ENCODE measurements at places on chromosomes 1 and 21.
A peak's percentile ranks its signal among the peaks of the same experiment; 100 is the strongest.

DNA sequence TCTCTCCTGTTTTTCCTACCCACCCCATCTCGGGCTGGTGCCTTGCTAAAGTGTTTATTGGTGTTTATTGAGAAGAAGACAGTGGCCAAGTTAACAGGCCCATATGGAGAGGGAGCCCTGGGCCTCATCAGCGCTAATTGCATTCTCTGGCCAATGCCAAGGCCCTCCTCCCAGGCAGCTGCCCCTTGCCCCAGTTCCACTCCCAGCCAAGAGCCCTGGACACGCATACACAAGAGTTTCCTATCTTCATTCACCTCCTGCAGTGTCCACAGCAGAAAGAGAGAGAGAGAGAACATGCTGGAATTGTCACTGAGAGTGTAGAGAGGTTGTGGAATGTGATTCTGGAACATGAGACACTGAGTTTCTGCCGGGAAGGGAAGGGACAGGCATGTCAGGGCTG is 25.4 kb upstream of the VWA5B1 start:
- DNase-seq, result no peak

DNA sequence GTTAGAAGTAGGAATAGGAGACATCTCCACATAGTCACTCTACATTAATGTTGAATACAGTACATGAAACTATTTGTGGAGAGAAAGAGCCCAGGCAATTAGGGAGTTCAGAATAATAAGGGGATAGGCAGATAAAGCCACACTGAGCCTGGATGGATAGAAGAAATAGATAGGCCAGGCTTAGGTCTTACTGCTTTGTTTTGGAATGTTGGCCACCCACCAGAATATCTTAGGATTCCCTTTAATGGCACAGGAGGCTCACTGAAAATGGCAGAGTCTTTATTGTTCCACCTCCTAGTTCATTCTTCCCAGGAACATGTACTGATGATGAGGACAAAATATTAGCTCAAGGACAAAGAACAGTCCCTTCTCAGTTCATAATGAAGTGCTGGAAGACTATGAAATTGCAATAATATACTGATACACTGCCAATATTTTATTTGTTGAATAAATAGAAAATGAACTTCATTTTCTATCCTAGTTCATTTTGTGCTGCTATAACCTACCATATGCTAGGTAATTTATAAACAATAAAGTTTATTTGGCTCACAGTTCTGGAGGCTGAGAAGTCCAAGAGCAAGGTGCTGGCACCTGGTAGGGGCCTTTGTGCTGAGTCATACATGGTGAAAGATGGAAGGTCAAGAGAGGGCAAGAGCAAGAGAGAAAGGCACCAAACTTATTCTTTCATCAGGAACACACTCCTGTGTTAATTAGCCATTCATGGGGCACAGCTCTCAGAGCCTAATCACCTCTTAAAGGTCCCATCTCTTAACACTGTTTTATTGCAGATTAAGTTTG is 87.3 kb downstream of the TBX15 start:
- no peak for DNase-seq

DNA sequence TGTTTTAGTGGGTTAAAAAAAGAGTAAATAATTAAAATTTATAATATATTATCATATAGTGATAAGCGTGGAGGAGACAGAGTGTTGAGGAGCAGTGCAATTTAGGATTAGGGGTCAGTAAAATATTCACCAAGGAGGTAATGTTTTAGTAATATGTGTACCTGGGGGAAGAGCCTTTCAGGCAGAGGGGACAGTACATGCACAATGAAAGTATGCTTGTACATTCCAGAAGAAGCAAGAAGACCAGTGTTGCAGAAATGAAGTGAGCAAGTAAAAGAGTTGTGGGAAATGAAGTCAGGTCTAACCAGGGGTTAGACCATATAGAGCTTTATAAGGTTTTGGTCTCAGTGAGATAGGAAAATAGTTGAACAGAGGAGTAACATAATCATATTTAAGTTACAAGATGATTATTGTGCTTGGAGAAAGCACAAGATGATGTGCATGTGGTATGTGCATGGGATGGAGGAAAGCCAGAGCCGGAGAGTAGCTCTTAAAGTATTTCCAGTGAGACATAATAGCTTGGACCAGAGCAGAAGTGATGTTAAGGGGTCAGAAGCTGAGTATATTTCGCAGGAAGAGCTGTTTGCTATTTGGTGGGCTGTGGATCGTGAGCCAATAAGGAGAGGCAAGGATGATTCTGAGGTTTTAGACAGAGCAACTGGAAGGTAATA is 44.8 kb downstream of the SNX7 start:
- no peak for DNase-seq

GRCh38 chr1:69991644-69992043 is 213.7 kb downstream of the LRRC40 start:
- DNase-seq, result no peak

GRCh38 chr1:81428998-81429397 is 371.7 kb upstream of the ADGRL2 start:
- DNase-seq, result no peak

GRCh38 chr1:41486371-41487125 is 2.1 kb upstream of the EDN2 start:
- DNase-seq, result no peak

- DNase-seq, result no peak
Measured at GRCh38 chr1:156660752-156661112, 16.5 kb downstream of the NES start.

DNA sequence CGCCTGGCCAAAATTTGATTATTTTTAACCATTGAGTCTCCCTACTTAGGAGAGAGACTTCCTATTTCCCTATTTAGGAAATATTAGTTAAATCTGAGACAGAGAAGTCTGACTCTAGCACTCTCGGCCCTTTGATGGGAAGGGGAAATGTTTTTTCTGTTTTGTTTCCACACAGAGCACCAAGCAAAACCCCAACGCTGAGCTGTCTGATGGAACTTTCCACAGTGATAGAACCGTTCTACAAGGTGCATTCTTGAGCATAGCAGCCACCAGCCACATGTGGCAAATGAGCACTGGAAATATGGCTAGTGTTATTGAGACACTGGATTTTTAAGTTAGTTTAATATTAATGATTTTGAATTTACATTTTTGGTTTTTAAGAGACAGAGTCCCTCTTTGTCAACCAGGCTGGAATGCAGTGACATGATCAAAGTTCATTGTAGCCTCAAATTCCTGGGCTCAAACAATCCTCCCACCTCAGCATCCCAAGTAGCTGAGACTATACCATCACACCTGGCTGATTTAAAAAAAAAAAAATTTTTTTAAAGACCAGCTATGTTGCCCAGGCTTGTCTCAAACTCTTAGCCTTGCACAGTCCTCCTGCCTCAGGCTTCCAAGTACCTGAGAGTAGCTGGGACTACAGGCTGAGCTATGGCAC is 77.3 kb upstream of the GALNT2 start:
- DNase-seq, result no peak

GRCh38 chr1:3736131-3736561 is 16.1 kb upstream of the CCDC27 start:
- no peak for DNase-seq

DNA sequence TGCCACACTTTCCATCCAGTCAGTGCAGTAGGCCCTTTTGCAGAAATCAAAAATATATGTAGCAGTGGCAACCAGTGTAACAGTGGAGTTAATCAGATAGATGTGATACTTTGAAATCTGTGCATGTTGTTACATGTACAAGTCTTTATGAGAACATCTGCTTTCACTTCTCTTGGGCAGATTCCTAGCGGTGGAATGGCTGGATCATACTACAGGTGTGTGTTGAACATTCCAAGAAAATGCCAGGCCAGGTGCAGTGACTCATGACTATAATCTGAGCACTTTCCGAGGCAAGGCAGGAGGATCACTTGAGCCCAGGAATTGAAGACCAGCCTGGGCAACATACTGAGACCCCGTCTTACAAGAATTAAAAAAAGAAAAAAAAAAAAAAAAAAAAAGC is 55.3 kb downstream of the GNB1 start:
- no peak for DNase-seq

GRCh38 chr1:245232931-245233330 is 78.1 kb downstream of the KIF26B start:
- no peak for DNase-seq

- DNase-seq, result no peak
Measured at GRCh38 chr21:28537371-28538079, 455.2 kb downstream of the LTN1 start.

GRCh38 chr1:33111965-33112364 is 31.0 kb downstream of the AZIN2 start:
- no peak for DNase-seq

DNA sequence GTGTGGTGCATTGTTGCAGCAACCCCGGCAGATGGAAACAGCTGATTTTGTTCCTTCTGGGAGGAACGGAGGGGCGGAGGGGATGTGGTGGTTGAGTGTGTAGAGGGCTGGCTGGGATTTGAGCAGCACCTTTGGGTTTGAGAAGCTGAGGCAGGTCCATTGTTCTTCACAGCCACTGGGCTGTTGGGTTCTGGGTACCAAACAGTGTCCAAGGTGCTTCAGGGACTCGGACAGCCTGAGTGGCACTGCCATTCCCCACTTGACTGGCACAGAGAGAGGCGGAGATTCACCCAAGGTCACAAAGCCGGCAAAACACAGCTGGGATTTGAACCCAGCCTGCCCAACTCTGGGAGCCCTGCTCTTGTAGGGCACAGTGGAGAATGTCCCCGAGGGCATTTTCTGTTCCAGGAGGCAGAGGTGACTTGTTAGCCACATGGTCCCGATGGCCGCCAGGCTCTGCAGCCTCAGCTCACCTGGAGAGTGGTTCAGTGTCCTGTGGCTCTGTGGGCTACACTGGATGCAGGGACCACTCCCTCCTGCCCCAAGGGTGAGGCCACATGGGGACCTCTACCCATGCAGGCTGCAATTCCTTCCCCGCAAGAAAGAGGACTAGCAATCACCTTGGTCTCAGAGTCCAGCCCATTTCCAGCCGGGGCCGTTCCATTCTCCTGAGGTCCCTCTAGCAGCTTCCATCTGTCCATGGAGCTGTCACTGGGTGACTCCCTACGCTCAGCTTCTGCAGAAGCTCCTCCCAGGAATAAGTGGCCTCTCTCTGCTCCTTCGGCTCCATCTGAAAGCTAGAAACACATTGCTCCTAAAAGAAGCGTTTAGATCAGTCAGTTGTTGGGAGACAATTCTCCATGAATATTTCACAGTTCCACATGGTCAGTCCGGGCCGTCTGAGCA is 31.2 kb upstream of the C1orf174 start:
- DNase-seq, result no peak

- no peak for DNase-seq
Measured at GRCh38 chr1:14625572-14625971, 27.1 kb downstream of the KAZN start.

GRCh38 chr1:18486195-18486594 is 5.5 kb downstream of the KLHDC7A start:
- no peak for DNase-seq

- DNase-seq, result no peak
Measured at GRCh38 chr1:32859915-32860314, 10.8 kb downstream of the FNDC5 start.

- no peak for DNase-seq
Measured at GRCh38 chr1:236393681-236394481, at the start of gene EDARADD. Gene EDARADD (plus strand): TSS chr1:236394286. CDS start chr1:236394445, 159 bp downstream.

DNA sequence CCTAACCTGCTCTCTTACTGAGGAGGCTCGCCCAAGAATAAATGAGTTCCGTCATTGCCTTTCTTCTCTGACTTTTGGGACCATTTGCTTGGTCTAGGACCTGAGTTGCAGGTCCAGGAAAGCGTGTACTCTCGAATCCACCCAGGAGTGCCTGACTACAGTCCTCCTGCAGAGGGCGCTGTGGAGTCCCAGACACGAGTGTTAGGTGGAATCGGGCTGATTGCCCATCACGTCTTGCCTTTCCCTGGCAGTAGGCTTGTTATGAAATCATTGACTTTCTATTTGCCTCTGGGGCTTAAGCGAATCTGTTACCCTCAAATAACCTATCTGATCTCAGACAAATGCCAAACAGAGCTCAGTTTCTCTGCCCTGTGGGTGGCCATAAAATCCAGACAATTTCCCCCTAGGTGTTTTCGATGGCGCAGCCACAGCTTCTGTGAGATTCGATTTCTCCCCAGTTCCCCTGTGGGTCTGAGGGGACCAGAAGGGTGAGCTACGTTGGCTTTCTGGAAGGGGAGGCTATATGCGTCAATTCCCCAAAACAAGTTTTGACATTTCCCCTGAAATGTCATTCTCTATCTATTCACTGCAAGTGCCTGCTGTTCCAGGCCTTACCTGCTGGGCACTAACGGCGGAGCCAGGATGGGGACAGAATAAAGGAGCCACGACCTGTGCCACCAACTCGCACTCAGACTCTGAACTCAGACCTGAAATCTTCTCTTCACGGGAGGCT is at the start of gene IL20:
TSS of gene IL20 (plus strand) at position 685 of the 733 bp plus-strand sequence. CDS start 230 bp downstream, outside the sequence.
- DNase-seq, result peak; percentile 88

GRCh38 chr1:32335790-32336590 is at the start of gene MARCKSL1:
Gene MARCKSL1 (minus strand): TSS chr1:32336233. CDS start chr1:32336033, 200 bp downstream.
- peak; percentile 80 for DNase-seq

DNA sequence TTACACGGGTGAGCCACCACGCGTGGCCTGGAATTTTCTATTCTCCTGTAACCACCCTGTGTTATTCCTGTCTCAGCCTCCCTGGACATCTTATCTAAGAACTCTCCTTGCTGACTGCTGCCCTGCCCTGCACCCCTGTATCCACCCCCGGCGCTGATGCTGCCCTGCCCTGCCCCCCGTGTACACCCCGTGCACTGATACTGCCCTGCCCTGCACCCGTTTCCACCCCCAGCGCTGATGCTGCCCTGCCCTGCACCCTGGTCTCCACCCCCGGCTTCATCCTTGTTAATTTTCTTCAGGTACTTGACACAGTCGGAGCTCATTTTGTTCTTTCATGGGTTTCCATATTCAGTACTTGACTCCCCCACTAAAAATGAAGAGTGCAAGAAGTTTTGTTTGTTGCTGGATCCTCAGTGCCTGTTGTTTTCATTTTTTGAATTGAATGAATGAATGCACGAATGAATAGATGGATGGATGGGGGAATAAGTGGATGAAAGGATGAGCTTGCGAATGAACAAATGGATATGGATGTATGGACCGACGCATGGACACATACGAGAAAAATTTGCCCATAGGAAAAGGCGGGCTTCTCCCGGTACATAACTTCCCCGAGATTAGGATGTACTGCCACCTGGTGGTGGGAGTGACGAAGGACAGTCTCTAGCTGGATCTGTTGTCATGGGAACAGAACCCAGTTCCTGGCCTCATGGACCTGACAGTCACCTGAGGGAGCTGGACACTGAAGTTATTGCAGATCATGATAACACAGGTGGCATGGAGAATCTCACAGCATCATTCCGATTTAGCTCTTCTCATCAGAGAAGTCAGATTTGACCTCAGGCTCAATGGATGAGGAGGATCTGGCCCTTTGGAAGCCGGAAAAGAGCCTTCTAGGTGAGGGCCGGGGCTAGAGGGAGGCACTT is 14.9 kb downstream of the AADACL4 start:
- DNase-seq, result peak; percentile 66

GRCh38 chr1:3347257-3348020 is 107.0 kb upstream of the ARHGEF16 start:
- DNase-seq, result no peak

- no peak for DNase-seq
Measured at GRCh38 chr1:192491804-192492554, 83.6 kb upstream of the RGS1 start.

Data from stimulated activated CD4-positive, alpha-beta T cell treated with anti-CD3 and anti-CD28 coated beads, Interleukin-1b, Interleukin-23, amount 100 ng/mL, for 48 hours (primary cell).